ENCODE measurements at places on chromosomes 3 and 15.

- no peak for DNase-seq
Measured at GRCh38 chr15:97196048-97197014, 764.2 kb upstream of the ARRDC4 start.

DNA sequence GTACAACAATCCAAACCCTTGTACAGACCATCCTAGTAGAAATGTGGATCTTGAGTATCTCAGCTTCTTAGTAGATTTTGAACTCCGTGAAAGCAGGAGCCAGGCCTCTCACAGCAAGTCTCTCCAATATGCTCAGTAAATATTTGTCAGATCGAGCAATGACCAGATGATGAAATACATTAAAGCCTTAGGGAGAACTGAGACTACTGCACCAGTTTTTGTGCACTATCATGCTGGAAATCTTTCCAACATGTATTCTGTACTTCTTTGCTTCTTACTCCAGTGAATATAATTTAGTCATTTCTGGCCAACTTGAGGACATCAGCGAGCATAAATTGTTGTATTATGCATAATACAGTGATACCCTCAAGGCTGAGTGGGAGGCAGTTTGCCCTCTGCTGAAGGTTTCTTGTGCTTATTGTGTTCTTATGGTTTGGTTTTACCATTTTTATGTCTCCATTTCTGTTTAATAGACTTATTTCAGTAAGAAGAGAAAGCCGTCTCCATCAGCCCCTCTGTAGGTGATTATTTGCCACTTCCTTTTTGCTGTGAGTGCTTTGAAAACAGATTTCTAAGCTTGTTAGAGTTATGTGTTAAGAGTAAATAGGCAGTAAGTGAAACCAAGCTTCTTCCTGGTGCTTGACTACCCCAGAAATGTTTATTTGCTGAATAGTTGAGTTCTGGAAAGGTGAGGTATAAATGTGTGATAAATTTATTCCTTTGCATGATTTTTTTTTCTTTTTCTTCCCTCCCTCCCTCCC, 147.1 kb downstream of the PGPEP1L start:
- DNase-seq: no peak

DNA sequence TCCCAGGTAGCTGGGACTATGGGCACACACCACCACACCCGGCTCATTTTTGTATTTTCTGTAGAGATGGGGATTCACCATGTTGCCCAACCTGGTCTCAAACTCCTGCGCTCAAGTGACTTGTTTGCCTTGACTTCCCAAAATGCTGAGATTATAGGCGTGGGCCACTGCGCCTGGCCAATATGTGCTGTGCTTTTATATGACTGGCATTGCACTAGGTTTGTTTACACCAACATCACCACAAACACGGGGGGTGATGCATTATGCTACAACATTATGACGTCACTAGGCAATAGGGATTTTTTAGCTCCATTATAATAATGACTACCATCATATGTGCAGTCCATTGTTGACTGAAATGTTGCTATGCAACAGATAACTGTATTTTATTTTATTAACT, 6.9 kb downstream of the APH1B start:
- no peak for DNase-seq

- DNase-seq: no peak
Measured at GRCh38 chr3:56781762-56782161, 20.0 kb downstream of the ARHGEF3 start.

GRCh38 chr3:193049935-193050334, 132.3 kb upstream of the MB21D2 start:
- DNase-seq: no peak

DNA sequence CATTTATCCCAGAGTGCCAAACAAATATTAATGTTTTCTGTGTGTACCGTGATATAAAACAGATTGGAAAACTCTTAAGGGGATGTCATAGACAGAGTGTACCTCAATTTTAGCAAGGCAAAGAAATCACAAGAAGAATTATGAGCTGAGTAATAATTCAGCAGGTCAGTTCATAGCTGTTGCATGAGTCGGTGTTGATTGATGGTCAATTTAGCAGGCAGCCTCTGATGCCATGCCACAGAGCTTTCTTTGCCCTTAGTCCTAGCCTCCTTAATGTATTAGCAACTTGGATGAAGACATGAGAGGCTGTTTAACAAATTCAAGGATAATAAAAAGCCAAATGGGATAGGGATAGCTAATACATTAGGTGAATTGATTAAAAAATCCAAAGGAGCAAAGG, 6.8 kb downstream of the SLC35A5 start:
- no peak for DNase-seq

- DNase-seq: no peak
Measured at GRCh38 chr3:188796122-188796631, 375.6 kb upstream of the TPRG1 start.

DNA sequence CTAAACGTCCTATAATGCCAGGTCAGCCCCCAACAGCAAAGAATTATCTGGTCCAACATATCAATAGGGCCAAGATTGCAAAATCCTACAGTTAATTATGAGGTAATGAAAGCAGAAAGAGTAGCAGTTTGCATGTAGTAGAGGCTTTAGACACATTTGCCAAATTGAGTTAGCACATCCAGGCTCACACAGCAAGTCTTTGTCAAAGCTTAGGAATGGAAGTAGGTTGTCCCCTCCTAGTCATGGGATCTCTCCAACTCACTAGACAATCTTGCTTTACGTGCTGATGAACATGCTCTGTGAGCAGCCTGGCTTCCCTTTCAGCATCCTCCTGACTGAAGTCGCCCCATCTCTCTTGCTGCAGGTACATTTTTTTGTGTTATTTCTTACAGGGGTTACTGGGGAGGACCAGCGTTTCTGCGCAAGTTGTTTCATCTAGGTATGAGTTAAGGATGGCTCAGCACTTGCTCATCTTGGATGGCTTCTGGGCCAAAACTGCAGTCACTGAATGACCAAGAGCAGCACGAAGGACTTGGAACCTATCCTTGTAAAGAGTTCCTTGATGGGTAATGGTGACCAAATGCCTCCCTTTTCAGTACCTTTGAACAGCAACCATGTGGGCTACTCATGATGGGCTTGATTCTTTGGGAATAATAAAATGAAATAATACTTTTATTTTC, 55.9 kb downstream of the SQOR start:
- DNase-seq: no peak

DNA sequence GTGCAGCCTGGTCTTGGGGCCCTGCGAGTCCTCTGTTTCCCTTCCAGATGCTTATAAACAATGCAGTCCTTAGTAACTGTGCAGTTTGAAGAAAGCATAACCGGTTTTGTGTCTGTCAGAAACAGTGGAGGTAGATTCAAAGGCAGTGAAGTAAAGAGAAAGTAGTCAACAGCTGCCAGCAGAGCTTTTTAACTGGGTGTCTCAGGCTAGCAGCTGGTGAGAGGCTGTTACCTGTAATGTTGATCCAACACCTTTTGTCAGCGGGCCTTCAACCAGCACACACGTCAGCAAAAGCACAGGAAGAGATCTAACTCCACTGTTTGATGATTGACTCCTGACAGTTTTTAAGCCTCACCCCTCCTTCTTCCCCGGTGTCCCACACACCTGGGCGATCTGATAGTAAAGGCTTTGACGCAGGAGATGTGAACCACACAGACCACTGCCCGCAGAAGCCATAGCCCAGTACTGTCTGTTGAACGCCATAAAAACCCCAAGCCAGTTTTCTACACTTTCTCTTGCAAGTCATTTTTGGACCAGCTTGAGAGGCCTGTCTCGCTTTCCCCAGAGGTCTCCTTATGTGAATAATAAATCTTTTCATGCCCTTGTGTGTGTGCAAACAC, 178.0 kb downstream of the FMN1 start:
- no peak for DNase-seq

- no peak for DNase-seq
Measured at GRCh38 chr3:113602836-113603235, 70.5 kb downstream of the SIDT1 start.

DNA sequence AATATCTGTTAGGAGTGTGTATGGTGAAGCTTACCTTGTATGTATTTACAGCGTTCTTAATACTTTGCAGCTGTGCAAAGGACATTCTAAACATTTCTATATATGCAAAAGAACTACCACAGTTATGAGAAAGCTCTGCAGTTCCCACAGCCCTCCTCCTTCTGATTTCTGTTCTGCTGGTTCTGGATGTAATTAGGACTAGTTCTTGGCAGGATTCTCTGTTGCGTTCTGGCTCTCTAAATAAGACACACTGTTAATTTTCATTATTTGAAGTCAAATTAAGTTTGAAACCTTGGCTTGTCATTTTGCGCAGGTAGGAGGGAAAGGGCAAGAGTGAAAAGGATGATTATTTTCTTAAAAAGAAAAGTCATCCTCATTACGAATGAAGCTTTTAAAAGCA, 76.4 kb downstream of the FNDC3B start:
- no peak for DNase-seq

GRCh38 chr15:49855917-49856637, 235.2 kb downstream of the DTWD1 start:
- no peak for DNase-seq

DNA sequence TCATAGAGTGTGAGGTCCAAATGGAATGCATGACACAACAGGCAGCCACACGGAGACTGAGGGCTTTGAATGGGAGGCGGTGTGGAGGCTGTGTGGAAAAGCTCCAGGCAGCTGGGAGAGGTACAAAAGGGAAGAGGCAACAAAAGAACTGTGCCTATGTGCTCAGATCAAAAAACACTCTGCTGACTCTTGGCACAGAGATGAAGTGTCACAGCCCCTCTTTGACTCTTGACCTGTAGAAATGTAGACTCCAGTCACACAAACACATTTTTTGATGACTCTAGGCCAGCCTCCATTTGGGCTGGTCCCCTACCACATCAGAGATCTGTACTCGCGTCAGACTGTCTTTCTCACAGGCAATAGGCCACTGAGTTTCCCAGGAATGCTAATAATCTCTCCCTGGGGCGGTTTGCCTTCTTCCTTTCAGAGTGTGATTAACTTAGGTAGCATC, 456.0 kb downstream of the TUSC7 start:
- DNase-seq: no peak

DNA sequence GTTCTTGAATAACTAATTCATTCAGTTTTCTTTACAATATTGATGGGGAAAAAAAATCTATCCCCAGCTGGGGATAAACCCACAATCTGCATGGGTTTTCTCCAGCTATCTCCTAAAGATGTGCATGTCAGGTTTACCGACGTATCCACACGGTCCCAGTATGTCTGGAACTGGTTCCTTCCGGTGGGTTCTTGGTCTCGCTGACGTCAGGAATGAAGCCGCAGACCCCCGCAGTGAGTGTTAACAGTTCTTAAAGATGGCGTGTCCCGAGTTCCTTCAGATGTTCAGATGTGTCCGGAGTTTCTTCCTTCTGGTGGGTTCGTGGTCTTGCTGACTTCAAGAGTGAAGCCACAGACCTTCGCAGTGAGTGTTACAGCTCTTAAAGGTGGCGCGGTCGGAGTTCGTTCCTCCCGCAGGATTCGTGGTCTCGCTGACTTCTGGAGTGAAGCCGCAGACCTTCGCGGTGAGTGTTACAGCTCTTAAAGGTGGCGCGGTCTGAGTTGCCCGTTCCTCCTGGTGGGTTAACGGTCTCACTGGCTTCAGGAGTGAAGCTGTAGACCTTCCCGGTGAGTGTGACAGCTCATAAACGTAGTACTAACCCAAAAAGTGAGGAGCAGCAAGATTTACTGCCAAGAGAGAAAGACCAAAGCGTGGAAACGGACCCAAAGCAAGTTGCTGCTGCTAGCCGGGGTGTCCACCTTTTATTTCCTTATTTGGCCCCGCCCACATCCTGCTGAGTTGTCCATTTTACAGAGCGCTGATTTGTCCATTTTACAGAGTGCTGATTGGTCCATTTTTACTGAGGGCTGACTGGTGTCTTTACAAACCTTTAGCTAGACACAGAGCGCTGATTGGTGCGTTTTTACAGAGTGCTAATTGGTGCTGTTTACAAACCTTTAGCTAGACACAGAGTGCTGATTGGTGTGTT, 195.1 kb upstream of the NR2F2 start:
- DNase-seq: no peak

Measured in 8988T (cell line).